HS-27A (cell line): ENCODE measurements at places on chromosomes 5 and 9.

- no peak for DNase-seq
Observed at GRCh38 chr9:859251-859650, 17.8 kb downstream of the DMRT1 start.

DNA sequence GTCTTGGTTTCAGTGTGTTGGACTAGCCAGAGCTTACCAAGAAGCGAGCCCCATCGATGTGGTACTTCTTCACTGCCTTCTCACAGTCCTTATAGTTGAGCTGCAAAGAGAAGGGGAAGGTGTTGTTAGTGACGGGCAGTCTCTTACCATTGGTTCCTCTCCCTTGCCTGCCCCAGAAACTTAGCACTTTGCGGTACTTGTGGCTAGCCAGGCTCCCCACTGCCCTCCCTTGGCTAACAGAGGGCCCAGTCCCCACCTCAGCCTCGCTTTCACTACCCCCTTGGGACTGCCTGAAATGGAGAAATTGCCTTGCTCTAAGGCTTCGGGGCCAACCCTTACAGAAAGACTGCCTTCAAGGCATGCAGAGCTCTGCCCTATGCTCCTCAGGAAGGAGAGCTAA, 4.3 kb downstream of the LCP2 start:
- no peak for DNase-seq

DNA sequence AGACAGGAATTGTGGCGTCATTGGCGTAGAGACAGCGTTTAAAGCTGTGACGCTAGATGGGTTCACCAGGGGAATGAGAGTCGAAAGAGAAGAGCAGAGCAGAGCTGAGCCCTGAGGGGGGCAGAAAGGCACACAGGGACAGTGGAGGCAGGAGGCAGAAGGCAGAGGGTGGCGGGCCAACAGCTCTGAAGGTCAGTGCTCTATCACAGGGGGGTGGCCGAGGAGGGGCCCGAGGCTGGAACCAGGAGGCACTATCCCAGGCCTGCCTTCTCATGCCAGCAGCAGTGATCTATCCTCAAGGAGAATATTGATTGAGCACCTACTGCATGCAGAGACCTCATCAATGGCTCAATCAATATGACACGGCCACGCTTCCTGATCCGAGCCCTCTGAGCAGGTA, 132.4 kb downstream of the KCNIP1 start:
- DNase-seq, result no peak

DNA sequence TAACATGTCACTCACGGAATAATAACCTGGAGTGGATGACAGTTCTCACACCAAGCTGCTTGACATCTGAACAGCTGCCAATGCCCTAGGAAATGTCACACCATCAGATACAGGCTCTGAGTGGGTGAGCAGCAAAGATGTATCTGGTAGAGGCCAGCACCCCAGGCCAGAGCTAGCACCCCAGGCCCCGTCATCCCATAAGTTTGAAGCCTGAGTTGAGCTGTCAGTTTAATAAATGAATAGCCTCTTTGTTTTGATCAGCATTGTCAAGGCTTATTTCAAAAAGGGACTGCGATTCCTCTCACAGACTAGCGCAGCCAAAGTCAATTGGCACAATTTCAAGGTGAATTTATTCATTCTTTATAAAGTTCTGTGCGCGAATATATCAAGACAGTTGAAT, 1327.1 kb downstream of the MAT2B start:
- DNase-seq, result no peak

DNA sequence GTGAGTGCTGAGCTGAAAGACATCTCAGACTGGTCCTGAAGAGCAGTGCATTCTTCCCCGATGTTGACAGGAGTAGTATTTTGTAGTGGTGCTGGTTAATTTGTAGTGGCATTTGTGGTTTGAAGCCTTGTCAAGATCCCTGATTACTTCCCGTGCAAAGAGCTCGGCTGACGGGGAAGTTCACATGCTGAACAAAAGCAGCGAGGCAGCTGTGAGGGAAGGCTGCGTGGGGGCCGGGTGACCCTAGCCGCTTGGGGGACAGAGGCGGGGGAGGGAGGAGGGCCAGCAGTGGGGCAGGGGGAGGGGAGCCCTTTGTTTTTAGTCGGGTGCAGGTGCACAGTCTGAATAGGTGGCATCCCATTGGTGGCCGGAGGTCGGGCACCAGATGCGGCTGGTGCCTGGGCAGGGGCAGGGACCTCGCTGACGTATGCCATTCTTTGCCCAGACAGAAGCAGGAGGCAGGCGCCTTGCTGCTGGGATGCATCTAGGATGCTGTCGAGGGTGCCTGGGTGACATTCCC, 64.7 kb downstream of the CRB2 start:
- no peak for DNase-seq

DNA sequence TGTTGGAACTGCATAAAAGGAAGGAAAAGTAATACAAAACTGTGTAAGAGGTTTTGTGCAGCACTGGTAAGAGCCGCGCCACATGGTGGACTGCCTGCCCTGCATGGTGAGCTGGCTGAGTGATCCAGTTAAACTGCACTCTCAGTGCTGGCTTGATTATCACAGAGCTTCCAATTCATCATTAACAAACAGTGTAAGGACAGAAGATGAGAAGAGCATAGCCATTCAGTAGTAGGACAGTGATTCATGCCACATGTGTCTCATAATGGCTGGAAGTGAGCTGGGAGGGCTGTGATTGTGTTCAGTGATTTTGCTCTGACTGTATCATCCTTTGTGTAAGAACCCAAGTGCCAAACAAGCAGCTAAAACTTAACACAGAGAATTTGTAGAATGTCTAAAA, 14.1 kb downstream of the ASPN start:
- no peak for DNase-seq

DNA sequence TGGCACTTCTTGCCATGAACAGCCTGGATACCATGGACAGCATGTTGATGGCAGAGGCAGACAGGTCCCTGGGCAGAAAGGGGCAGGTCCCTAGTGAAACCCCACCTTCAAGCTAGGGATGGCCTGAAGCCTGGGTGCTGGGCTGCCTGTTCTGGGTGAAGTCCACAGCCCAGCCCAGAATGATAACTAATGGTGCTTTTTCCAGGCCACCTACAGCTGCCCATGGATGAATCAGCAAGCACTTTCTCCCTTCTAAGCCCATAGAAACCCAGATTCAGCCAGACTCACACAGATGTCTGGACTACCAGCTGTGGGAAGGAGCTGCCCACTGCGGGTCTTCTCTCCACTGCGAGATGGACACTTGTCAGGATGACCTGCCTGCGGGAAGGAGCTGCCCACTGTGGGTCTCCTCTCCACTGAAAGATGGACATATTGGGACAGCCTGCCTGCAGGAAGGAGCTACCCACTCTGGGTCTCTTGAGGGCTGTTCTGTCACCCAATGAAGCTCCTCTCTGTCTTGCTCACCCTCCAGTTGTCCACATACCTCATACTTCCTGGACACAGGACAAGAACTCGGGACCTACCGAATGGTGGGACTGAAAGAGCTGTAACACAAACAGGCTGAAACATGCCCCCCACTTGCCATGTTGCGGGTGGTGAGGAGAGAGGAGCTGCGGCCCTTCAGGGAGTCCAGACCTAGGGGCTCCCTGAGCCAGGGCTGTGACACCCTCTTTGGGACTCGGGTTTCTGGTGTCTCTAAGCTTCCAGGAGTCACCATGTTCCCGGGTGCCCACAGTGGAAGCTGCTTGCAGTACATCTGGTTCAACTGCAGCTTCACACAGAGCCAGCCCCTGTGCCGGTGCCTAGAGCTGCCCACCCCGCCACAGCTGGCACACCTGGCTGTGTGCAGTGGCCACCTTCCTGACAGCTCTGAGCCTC, 60.7 kb upstream of the SYNPO start:
- no peak for DNase-seq

DNA sequence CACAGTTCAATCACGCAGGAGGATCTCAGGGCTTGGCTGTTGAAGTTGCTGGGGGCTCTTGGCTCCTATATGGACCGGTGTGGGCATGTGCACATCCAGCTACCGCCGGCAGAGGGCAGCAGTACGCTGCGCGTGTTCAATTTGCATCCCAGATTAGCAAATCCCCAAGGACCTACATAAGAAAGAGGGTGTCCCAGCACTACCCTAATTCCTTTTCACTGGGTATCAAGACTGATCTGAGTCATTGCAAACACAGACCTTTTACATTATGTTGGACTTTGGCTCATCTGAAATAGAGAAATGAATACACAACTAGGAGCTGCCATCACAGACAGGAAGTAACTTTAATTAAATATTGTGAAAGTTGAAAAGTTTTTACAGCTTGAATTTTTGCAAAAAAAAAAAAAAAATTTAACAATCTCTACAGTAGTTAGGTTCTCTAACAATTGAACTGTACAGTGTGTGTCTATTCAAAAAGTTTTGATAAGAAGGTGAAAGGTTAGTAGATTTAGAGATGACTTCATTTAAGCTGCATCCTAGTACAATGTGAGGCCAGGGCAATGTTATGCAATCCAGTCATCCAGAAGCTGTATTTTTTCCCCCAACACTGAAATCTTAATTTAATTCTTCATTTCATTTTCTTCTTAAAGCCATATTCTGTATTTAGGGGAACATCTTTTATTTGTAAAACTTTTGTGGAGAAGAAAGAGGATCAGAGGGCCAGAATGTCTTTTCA, 404.0 kb downstream of the EBF1 start:
- DNase-seq, result no peak

DNA sequence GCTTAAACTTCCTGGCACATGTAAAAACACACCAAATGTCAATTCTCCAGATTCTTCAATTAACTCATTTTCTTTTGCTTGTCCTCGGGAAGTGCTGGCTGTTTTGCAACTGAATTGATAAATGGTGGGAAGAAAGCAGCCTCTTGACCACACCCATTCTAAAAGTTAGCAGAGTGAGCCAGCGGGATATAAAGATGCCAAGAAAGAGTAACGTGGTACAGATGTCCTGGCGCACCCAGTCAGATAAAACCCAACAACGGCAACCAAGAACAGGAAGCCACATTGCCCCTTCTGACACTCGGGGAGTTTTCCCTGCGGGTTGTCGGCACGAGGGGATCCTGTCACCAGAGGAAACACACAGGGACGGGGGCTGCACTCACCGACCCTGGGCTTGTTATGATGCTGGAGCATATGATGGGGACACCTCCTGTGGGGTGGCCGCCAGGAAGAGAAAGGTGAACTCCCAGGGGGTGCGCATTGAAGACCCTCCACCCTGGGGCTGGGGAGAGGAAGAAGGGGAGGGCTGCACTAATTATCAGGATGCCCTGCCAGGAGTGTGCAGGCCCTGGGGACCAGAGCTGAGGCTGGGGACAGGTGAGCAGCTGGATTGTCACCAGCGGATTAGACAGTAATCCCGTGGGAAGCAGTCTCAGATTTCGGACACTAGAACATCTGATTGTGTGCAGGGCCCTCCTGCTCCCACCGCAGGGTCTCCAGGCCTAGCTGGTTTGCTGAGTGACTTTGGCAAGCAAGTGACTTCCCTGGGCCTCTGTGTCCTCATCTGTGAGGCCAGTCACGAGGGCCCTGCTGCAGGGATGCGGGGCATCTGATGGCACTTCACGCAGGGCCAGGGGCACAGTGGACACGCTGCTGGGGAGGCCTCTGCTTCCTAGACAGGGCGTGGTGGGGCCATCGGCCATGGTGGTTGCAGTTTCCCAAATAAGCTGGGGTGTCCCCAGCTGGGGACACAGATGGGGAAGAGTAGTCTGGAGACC, 59.2 kb downstream of the CRB2 start:
- no peak for DNase-seq

DNA sequence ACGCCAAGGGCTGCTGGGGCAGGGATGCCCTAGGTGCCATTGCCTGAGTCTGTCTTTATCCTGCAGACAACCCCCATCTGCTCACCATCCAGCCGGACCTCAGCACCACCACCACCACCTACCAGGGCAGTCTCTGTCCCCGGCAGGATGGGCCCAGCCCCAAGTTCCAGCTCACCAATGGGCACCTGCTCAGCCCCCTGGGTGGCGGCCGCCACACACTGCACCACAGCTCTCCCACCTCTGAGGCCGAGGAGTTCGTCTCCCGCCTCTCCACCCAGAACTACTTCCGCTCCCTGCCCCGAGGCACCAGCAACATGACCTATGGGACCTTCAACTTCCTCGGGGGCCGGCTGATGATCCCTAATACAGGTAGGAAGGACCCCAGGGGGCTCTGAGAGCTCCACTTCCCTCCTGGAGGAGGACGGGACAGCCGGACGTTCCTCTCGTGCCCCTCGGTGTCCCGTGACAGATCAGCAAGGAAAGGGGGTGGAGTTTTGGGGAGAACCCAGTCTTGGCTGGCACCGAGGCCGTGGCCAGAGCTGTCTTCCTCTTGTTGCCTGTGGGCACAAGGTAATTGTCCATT, 24.9 kb downstream of the HK3 start:
- no peak for DNase-seq

- no peak for DNase-seq
Observed at GRCh38 chr5:181229996-181230395, 6.9 kb downstream of the TRIM41 start.

DNA sequence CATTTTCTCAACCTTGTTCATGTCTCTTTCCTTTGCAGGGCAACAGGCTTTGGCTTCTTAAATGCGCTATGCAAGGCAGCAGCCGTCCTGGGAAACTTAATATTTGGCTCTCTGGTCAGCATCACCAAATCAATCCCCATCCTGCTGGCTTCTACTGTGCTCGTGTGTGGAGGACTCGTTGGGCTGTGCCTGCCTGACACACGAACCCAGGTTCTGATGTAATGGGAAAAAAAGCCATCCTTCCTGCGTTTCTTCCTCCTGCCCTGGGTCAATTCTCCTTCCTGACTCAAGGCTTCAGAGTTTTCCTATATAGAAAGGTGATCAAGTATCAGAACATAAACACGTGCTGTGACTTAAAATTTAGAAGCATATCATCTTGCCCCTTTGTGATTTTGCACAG, 77.8 kb upstream of the IQGAP2 start:
- DNase-seq, result no peak

GRCh38 chr9:88538311-88539085, 3.5 kb downstream of the NXNL2 start:
- no peak for DNase-seq

DNA sequence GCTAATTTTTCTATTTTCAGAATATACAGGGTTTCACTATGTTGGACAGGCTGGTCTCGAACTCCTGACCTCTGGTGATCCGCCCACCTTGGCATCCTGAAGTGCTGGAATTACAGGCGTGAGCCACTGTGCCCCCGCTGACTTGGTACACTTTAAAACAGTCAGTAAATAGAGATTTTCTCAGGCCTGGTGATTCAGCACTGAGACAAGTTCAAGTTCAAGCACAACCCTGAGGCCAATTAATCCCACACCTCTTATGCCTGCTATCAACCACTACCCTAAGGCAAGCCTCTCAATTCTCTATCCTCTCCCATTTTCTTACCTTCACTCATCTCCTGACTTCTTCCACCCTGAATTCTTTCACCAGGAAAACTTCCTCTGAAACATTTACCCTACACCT, 18.9 kb downstream of the MUSK start:
- DNase-seq, result no peak

DNA sequence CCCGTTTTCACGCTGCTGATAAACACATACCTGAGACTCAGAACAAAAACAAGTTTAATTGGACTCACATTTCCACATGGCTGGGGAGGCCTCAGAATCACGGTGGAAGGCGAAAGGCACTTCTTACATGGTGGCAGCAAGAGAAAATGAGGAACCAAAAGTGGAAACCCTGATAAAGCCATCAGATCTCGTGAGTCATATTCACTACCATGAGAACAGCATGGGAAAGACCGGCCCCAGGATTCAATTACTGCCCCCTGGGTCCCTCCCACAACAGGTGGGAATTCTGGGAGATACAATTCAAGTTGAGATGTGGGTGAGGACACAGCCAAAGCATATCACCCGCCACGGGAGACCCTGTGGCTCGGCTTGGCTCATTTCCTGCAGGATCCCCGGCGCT, 20.2 kb downstream of the EXD3 start:
- no peak for DNase-seq
